ENCODE measurements at places on chromosomes 2 and 18.

- DNase-seq, result no peak
These were observed 139.2 kb downstream of the MGAT5 start for GRCh38 chr2:134393075-134393461.

DNA sequence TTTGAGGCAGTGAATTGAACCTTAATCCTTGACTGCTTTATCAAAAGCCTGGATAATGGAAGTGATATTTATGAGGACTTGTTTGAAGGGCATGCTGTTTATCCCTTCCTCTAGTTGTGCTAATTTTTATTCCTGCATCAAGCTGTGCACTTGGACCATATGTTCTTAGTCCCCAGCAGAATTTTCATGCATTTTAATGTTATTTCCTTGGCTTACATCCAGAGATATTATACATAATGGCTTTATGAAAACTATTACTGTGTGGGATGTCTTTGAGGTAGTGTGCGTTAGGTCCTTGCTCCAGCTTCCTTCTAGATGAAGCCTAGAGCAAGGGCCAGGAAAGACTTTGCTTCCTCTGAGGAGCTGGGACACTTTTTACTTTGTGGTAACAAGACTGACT lies 378.4 kb downstream of the LPIN1 start:
- no peak for DNase-seq

DNA sequence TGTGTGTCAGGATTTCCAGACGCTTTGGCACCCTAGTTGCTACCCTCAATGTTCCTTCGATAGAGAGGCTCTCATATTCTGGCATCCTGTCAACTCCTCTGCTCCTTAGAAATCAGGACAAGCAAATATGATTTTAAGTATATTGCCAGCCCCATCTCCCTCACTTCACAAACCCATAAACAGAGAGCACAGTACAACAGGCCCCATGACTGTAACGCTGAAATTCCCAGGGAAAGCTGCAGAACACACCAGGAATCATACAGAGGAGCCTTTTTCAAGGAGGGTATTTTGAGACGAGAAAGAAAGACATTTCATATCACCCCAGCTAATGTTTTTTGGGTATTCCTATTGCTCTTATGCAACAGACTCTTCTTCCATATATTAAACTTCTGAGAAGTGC lies 162.9 kb downstream of the NAPG start:
- DNase-seq, result peak; percentile 6

- no peak for DNase-seq
These were observed 480.0 kb upstream of the HS6ST1 start for GRCh38 chr2:128798502-128799283.

DNA sequence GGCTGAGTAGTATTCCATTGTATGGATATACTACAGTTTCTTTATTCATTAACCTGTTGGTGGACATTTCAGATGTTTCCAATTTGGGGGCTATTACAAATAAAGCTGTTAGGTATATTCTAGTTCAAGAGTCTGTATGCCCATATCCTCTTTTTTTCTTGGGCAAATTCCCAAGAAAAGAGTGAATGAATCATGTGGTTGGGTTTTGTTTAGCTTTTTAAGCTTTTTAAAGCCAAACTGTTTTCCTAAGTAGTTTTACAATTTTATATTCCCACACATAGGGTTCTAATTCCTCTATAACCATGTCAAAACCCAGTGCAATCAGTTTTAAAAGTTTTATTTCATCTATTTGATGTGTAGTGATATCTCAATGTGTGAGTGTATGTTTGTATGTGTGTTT lies 44.9 kb upstream of the BAZ2B start:
- peak; percentile 20 for DNase-seq

GRCh38 chr18:25425024-25425423 lies 73.1 kb upstream of the ZNF521 start:
- peak; percentile 16 for DNase-seq

DNA sequence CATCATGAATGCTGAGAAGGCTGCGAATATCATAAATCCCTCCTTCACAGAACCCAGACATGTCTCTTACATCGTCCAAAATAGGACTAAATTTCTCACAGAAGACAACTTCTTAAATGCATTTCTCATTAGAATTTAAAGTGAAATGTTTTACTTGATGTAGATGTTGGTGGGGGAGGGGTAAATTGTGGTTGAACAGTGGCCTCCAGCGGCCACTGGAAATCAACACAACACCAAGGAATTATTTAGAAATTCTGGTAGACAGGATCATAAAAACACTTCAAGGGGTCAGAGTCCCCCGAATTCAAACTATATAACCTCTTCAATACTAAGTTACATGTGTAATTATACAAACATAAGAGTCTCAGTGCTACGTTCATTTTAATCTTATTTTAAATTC lies 135.9 kb downstream of the ABCA12 start:
- DNase-seq, result peak; percentile 52

- DNase-seq, result peak; percentile 54
These were observed 57.1 kb downstream of the MAP4K4 start for GRCh38 chr2:101754618-101755017.

DNA sequence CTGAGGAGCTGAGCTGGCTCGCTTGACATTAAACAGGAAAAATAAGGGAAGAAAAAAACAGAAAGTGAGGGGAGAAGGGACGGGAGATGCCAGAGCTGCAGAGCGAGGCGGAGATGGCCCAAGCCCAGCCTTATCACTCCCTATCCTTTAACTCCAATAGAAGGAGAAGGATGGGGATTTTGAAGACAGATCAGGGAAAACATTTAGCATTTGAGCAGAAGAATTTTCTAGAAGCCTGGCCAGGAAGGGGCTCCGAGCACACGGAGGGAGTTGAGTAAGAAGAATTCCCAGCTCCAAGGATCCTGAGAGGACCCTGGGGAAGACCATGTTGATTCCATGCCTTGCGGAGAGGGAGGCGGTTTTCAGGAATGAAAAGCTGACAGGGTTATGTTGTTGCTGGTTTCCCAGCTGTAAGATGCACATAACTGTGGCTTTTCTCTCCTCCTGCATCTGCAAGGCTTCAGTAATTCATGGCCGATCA lies 35.6 kb downstream of the TWIST2 start:
- peak; percentile 96 for DNase-seq

DNA sequence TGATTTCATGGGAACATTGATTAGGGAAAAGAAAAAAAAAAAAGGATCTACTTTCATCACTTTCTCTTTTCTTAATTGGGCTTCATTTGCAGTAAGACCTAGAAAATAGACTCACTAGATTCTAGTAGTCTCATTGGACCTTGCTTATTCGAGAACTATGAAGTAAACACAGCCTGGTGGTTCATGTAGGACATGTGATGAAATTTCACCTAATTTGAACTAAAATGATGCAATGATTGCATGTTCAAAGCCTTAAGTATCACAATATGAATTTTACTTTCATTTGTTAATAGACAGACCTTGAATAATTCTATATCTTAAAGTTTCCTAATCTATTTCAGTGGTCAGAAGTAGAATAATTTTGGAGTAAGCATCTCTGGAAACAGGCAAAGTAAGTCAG lies 688.9 kb upstream of the NRXN1 start:
- no peak for DNase-seq

DNA sequence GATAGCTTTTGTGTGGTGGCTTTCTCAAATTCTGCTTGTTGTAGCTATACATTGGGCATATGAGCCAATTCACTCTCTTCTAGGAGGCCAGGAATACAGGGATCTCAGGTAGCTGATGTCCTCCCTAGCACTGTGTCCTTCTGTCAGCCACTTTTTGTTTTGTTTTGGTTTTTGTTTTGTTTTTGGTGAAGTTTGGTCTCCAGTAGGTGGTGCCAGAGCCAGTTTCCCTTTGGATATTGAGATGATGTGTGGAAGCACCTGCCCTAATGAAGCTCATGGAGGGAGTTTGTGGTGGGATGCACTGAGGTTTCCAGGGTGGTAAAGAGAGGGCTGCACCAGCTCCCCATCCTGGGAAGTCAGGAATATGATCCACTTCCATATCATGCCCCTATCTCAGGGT lies 100.5 kb upstream of the VWC2L start:
- DNase-seq, result no peak

DNA sequence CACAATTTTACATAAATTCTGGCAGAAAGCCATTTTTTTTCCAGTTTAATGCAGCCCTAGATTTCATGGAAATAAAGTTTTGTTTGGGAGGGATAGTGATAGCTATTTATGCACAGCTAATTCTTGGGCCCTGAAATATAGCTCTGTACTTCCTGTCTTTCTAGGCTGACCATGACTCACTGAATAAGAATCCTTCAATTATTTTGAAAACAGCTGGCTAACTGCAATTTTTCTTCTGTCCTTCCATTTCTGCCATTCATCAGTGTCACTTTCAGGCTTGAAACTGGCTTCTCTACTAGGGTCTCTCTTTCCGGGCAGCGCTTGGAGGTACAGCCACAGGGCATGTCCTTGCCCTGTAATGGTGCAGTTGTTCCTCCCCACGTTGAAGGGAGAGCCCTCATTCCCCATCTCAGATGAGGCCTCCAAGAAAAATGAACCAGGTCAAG lies 97.1 kb upstream of the TMEM178A start:
- peak; percentile 82 for DNase-seq

- DNase-seq, result peak; percentile 52
These were observed 186.4 kb downstream of the MREG start for GRCh38 chr2:215826838-215827441.

DNA sequence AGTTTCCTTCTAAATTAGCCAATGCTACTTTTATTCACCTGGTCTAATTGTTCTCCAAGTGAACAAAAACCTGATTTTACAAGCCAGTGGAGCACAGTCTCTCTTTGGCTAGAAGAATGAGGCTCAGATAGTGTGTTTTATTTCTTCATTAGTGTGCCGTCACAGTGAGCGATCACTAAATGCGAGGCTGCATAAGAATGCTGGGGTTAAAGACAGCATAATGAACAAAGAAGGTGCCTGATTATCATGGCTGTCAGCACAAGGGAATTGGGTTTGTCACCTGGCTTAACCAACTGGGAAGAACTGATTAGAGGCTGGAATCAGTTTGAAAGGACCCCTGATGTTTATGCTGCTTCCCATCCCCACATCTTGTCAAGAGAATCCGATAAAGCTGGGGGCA lies 76.4 kb downstream of the EPHA4 start:
- no peak for DNase-seq

DNA sequence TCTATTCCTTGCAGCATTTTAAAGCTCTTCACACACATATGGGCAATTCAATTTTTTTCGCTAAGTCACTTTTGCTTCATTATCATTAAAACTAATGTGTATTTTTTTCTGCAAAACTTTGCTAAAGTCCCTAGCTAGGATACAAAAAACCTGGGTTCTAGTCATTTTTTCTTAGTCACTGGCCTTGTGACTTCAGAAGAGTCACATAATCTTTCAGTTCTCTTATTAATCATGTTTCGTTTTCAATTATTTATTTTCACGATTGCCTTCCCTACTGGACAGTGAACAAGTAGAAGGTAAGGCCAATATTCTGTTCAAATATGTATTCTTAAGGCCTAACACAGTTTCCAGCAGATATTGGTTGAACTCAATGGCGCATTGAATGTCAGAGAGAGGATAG lies 60.9 kb upstream of the CYRIA start:
- no peak for DNase-seq

DNA sequence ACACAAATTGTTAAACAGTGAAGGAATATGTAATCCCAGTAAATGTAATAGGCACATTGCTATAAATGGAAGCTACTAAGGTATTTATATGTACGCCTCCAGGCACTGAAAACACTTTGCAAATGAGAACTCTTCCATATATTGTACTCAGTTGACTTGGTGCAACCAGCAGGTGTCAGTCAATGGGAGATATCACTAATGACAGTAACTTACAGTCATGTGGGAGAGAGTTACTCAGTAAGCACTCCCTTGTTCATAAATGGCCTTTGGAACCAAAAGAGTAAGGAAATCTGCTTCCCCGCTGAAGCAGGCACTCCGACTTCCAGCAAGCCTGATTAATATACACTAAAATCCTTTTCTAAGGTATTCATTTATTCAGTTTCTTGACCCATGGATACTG lies 5.9 kb downstream of the MDH1 start:
- no peak for DNase-seq

DNA sequence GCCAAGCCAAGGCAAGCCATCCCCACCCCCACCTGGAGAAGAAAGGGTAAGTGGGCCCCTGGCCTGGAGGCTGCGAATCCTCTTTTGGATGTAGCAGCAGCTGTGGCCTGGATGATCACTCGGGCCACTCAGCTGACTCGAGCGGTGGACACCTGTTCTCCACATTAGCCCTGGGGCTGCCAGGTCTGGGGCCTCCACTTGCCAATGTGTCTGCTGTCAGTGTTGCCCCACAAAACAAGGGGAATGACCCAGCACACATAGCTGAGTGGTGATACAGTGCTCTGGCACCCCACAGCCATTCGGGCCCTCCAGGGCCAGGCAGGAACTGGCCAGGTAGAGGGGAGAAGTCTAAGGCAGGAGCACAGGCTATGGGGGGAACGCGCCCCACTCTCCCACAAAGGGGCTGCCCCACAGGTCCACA lies 2.6 kb downstream of the STK25 start:
- DNase-seq, result no peak

GRCh38 chr2:9800975-9801726 lies 42.1 kb upstream of the TAF1B start:
- DNase-seq, result peak; percentile 51

DNA sequence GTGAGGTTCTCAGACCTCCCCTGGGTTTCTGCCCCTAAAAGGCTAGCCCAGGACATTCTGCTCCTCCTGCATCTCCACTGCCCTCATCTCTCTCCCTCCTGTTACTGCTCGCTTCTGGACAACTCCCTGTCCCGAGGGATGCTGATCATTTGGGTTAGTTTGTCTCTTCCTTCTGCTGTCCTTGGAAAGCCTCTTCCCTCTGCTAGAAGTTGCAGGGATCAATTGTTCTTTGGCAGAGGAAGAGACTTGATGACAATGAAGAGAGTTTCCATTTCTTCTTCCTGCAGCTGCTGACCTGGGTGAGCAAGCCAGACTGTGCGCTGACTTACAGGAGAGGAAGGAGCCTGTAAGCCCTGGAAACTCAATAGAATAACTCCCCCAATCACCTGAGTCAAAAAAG lies 68.9 kb downstream of the RDH14 start:
- DNase-seq, result no peak

DNA sequence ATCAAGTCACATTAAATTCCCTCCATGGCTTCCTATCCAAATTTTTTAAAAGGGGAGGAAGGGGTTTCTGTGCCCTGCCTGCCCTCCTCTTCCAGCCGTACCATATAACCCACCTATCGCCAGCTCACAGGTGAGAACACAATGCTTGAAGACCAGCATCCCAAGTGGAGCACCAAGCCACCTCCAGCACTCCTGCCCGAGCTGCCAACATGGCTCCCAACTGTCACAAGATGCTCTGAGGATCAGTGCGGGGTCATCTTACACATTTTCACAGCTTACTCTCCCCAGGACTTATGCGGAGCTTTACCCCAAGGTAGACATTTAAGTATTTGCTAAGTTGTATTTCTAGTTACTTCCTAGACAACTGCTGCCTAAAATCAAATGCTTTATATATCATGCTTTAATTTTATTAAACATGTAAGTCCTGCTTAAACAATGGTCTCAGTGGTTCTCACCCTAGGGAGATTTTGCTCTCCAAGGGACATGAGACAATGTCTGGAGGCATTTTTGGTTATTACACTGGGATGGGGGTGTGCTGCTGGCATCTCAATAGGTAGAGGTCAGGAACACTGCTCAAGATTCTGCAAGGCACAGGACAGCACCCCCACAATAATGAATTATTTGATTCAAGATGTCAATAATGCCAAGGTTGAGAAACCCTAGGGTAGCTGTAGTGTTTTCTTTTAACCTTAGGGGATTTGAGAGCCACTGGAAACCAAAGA lies 45.8 kb downstream of the SF3B1 start:
- no peak for DNase-seq

- no peak for DNase-seq
These were observed 188.4 kb downstream of the TFCP2L1 start for GRCh38 chr2:121096611-121097010.
